ENCODE measurements at places on chromosomes 1 and 21.
A peak's percentile ranks its signal among the peaks of the same experiment; 100 is the strongest.

- DNase-seq: no peak
- no peaks in the 10 kb centered on the region for H3K36me3 ChIP-seq
- H3K27ac ChIP-seq: no peak overlapping the region
- H3K4me1 ChIP-seq: peaks cover 5% of the 10 kb centered on the region
- H3K27me3 ChIP-seq: peaks cover 10% of the 10 kb centered on the region
Measured at GRCh38 chr1:212955098-212955497, 4.8 kb downstream of the VASH2 start.

GRCh38 chr1:202411422-202411821 is 62.9 kb downstream of the PPP1R12B start:
- no peak overlapping the region for H3K27ac ChIP-seq
- no peaks in the 10 kb centered on the region for H3K36me3 ChIP-seq
- H3K4me1 ChIP-seq: no peaks in the 10 kb centered on the region
- no peak for DNase-seq
- H3K27me3 ChIP-seq: no peaks in the 10 kb centered on the region

GRCh38 chr1:15195420-15196052 is 42.0 kb downstream of the TMEM51 start:
- no peak overlapping the region for H3K4me3 ChIP-seq
- H3K36me3 ChIP-seq: no peaks in the 10 kb centered on the region
- no peak for DNase-seq

GRCh38 chr1:198558402-198558801 is 17.9 kb upstream of the ATP6V1G3 start:
- no peaks in the 10 kb centered on the region for H3K27me3 ChIP-seq
- peaks cover 42% of the 10 kb centered on the region for H3K4me1 ChIP-seq
- no peak overlapping the region for H3K27ac ChIP-seq

DNA sequence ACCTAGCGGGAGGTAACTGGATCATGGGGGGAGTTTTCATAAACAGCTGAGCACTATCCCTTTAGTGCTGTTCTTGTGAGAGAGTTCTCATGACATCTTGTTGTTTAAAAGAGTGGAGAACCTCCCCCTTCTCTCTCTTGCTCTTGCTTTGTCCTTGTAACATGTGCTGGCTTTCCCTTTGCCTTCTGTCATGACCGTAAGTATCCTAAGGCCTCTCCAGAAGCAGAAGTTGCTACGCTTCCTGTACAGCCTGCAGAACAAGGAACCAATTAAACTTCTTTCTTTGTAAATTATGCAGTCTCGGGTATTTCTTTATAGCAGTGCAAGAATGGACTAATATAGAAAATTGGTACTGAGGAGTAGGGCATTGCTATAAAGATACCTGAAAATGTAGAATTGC is 515.6 kb downstream of the NEGR1 start:
- DNase-seq: no peak
- H3K4me1 ChIP-seq: peaks cover 17% of the 10 kb centered on the region
- no peak overlapping the region for H3K27ac ChIP-seq
- H3K36me3 ChIP-seq: no peaks in the 10 kb centered on the region

GRCh38 chr1:212928323-212929291 is 21.7 kb upstream of the VASH2 start:
- no peaks in the 10 kb centered on the region for H3K36me3 ChIP-seq
- no peak overlapping the region for H3K27ac ChIP-seq
- H3K4me3 ChIP-seq: no peak overlapping the region
- no peaks in the 10 kb centered on the region for H3K4me1 ChIP-seq

GRCh38 chr1:225453797-225454648 is 26.2 kb upstream of the LBR start:
- no peak overlapping the region for H3K27ac ChIP-seq
- no peaks in the 10 kb centered on the region for H3K4me1 ChIP-seq
- no peak overlapping the region for H3K4me3 ChIP-seq
- no peaks in the 10 kb centered on the region for H3K36me3 ChIP-seq

DNA sequence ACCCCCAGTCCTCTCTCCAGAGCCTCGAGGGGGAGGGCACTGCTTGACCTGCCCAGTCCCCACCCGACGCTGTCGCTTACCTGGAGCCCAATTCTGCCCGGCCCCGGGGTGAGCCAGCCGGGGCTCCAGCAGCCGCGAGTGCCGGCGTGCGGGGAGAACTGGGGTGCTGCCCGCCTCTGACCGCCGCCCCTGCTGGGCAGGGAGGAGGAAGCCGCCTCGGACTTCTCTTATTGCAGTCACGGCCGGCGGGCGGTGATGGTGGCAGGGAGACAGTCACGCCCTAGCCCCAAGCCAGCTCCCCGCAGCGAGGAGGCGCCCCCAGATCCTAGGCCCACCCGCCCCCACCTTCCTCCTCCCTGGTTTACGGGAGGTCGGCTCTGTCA is at the start of gene FGR:
FGR (minus strand) TSS at position 201 of the 383 bp plus-strand sequence. CDS start 11,269 bp downstream, outside the sequence.
- no peak for DNase-seq
- peak within 1 kb of the TSS; percentile 91 for H3K27ac ChIP-seq
- no peaks in the 10 kb centered on the region for H3K27me3 ChIP-seq
- peaks cover 85% of the 10 kb centered on the region for H3K4me1 ChIP-seq
